A549 treated with Mapracorat at 1 μM for 4 hours (cell line): ENCODE measurements at places on chromosomes 6 and 20. TPM values are rescaled to one million over a fixed set of nuclear protein-coding genes. Genes with fewer than 3 reads are reported as not detected.

Gene OXT
- not detected in 5 replicates for total RNA-seq

Gene RNF144B
- total RNA-seq: 0.16 to 0.81 TPM (median 0.41 TPM) in 5 replicates

Gene PRICKLE4
- total RNA-seq: 0.47 to 0.91 TPM (median 0.66 TPM) in 5 replicates

Gene CD40
- 4.2 to 4.9 TPM (median 4.5 TPM) in 5 replicates for total RNA-seq

Gene POU5F1
- 7.2 to 14.5 TPM (median 10.3 TPM) in 5 replicates for total RNA-seq

Gene SIRT5
- 3.4 to 4.2 TPM (median 3.5 TPM) in 5 replicates for total RNA-seq

Gene NOX3
- not detected in 5 replicates for total RNA-seq

Gene TGM2
- total RNA-seq: 343 to 504 TPM (median 454 TPM) in 5 replicates

Gene OR11A1
- total RNA-seq: not detected in 5 replicates

Gene CRISP2
- total RNA-seq: not detected in 5 replicates

Gene RBM38
- total RNA-seq: 23.6 to 36.6 TPM (median 33.1 TPM) in 5 replicates

Gene RSPH9
- total RNA-seq: 0.20 to 0.34 TPM (median 0.24 TPM) in 5 replicates

Gene HLA-DRB5
- not detected in 5 replicates for total RNA-seq

Gene RSPO3
- total RNA-seq: 69.9 to 90.5 TPM (median 77.3 TPM) in 5 replicates

Gene CST1
- 0.67 to 0.86 TPM (median 0.84 TPM) in 5 replicates for total RNA-seq

Gene OVOL2
- total RNA-seq: 0.25 to 0.33 TPM (median 0.26 TPM) in 3 of 5 replicates, not detected in the others
